ENCODE measurements at places on chromosomes 4 and X.

DNA sequence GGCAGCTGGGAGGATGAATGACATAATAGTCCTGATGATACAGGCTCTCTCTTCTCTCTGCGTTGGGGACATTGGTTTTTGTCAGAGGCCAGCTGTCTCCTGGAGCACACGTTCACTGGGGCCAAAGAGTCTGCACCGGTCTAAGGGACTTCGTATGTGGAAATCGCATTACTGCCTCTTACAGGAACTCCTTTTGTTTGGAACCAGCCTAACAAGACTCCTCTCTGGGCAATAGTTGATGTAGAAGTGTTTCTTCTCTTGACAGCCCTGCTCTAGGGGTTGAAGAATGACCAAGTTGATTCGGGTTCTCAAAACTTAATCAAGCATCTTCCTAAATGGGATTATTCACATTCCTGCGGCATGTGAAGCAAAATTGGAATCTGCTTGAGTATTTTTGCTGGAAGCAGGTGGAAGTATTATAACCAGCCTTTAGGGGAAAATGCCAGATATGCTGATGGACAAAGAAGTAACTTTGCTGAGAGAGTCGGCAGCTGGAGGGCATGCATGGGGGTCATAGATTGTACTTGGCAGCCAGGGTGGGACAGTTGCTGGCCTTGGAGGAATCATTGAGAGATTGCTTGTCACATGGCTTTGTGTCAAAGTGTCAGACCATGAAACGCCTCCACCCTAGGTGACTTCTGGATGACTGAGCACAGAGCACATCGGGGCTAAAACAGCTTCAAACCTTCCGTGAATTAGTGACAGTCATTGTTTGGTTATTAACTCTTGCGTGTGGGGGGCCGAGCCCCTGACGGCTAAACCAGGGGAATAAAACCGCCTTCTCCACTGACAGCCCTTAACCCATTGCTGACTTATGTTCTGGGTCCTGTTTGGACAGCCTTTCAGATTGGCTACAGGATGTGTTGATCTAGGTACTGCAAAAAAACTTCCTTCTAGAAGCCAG is 34.4 kb upstream of the SLC34A2 start:
- no peak for DNase-seq

DNA sequence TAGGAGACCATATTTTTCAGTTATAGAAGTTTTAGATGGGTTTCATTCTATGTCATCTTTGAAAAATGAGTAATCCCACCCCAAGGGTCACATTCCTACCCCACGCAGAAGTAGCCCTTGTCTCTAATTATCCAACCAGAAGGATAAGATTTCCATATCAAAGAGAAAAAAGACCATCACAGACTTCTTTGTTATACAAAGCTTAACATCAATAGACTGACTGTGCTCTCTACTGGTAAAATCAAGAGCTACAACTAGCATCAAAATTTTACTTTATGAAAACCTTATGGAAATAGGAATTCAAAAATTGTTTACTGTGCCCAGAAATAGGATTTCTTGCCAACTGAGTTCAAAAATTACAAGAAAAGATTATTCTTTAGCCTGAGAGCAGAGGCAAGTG is 24.9 kb downstream of the TNMD start:
- DNase-seq, result no peak

- DNase-seq, result no peak
These were observed 37.5 kb upstream of the CXCL8 start for GRCh38 chr4:73702796-73703287.

DNA sequence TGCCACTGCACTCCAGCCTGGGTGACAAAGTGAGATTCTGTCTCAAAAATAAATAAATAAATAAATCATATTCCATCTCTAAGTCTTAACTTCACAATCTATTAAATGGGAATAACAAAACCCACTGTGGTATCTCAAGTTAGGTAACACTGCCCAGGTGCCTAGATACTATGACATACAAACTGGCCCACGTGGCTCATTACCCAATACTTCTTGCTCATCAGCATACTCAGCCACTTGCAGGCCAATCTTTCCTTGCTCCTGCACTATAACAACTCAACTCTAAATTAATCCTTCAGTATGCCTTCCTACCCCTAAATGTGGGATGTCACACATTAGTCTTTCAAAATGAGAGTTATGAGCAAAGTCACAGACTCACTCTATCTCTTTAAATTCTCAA is 230.1 kb downstream of the OPHN1 start:
- DNase-seq, result no peak

DNA sequence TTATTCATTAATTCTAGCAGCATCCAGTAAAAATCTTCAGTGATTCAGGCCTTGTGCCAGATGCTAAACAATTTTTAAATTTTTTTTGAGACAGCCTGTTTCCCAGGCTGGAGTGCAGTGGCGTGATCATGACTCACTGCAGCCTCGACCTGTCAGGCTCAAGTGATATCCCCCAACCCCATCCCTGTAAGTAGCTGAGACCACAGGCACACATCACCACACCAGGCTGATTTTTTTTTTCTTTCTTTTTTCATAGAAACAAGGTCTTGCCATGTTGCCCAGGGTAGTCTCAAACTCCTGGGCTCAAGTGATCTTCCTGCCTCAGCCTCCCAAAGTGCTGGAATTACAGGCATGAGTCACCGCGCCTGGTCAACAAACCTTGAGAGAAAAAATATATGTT is 705.5 kb downstream of the ARAP2 start:
- no peak for DNase-seq

DNA sequence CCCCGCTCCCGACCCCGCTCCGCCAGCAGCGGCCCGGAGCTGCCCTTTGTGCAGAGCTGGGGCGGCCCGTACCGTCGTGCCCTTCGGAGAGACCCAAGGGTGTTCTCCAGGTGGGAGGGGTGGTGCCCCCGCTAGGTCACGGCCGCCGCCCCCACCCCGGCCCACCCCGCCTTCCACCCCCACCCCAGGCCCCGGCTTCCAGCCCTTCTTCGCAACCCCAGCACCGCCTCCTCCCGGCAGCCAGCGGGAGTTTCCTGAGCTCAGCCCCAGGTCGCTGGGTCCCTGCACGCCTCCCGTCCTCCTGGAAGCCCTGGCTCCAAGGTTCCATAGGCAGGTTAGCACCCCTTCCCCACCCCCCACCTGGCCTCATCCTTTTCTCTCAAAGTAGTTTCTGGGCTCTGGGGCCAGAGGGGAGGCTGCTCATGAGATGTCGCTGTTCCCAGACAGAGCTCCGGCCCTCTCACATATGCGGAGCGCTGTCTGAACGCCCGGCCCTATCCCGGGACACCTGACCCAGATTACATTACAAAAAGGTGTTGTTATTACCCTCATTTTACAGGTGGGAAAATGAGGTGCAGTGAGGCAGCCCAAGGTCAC is 25.2 kb upstream of the FGFR3 start:
- no peak for DNase-seq

DNA sequence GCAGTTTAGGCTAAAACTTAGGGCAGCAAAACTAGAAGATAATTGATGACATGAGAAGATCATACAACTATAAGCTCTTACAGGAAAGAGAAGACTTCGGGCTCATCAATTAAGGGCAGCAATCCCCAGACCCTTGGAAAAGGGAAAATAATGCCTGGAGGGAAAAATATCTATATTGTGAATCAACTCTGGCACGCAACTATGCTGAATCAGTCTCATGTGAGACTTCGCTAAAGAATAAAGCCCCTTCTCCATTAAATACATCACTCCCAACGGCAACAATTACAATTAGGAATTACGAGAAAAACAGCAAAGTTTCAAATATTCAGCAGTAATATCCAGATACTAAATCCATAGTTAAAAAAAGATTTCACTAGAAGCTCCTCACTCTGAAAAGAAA is 2016.8 kb upstream of the IGFBP7 start:
- no peak for DNase-seq

DNA sequence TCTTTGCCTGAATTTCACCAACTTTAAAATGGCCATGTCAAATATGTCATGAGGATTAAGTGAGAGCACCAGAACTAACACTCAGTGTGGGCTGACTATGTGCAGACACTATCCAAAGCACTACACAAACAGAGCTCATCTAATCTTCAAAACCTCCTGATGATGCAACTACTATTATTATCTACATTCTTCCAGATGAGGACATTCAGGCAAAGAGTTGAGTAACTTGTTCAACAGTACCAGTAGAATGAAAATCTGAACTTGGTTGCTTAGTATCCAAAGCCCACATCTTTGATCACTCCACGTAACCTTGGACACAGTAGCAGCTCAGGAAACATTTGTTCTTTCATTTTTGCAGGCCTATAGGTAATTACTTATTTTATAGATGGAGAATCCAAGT is 90.1 kb downstream of the ATP8A1 start:
- DNase-seq, result no peak

DNA sequence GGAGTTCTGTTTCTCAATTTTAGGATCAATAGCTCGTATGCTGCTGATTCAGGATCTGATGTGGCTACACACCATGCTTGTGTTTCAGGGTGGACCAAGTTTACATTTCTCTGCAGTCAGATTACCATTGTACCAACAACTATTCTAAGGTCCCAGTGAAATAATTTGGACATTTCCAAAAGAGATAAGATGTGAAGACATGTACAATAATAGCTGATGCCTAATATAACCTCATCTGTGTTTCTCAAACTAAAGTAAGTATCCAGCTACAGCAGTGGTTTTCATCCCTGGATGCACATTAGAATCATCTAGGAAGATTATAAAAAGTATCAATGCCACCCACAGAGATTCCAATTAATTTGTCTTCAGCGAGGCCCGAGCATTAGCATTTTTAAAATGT is 209.7 kb downstream of the ANTXR2 start:
- DNase-seq, result no peak

GRCh38 chr4:140769209-140769608 is 13.0 kb upstream of the TBC1D9 start:
- no peak for DNase-seq

All from NCI-H1694 treated with DMSO at 0.1 percent for 48 hours (cell line).